SW480 (cell line): ENCODE measurements at places on chromosomes 4 and X.

GRCh38 chr4:10765386-10765785, 80.8 kb upstream of the CLNK start:
- no peak for DNase-seq

DNA sequence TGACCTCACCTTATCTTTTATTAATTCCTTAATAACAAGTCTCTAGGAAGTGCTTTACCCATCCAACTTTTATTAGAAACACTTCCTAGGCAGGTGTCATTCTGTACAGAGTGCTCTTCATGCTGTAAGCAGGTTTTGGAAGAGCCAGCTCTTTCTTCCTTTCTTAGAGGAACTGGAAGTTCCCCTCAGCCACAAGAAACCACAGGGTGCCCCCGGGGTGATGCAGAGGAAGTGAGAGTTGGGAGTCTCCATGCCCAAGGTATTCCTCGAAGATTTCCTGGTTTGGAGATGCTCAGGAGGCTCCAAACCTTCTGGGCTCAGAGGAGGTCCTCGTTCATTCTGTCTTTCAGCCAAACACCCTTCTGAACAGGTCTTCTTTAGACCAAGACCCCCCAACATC, 83.8 kb downstream of the EGF start:
- no peak for DNase-seq

DNA sequence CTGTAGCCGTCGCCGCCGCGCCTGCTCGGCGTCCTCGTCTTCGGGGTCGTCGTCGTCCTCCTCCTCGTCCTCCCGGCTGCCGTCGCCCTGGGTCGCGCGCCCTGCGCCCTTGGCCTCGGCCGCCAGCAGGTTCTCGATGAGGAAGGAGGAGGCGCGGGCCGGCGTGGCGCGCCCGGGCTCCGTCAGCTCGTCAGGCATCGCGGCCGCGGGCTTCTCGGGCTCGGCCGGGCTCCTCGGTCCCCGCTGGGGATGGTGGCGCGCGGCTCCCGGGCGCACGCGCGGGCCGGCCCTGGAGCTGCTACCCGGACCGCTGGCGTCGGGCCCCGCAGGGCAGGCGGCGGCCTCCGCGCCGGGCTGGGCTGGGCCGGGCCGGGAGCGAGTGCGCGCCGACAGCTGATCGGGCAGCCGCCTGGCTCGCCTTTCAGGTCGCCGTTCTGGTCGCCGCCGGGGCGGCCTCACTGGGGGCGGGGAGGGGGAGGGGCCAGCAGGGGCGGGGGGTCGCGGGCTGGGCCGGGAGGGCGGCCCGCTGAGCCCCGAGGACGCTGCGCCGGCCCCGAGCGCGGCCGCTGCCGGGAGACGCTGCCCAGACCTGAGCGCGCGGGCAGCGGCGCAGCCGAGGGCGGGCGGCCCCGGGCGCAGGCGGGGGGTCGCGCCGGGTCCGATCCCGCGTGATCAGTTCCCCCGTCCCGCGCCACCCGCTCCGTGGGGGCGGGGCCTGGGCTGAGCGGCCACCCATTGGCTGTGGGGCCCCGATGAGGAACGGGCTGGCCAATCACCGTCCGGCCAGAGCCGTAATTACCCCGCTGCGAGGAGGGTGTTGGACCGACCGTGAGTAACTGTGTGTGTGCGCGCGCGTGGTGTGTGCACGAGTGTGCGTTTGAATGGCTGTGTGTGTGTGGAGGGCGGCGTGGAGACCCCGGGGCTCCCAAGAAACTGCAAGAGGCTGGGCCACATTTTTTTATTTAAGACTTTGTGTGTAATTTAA, at the start of gene HMX1:
Gene HMX1, minus strand, starts transcription at position 423 of the 985 bp plus-strand sequence. Its CDS starts 225 bp downstream, at position 198.
- no peak for DNase-seq

- no peak for DNase-seq
Observed at GRCh38 chr4:118114720-118115119, 80.4 kb downstream of the NDST3 start.

DNA sequence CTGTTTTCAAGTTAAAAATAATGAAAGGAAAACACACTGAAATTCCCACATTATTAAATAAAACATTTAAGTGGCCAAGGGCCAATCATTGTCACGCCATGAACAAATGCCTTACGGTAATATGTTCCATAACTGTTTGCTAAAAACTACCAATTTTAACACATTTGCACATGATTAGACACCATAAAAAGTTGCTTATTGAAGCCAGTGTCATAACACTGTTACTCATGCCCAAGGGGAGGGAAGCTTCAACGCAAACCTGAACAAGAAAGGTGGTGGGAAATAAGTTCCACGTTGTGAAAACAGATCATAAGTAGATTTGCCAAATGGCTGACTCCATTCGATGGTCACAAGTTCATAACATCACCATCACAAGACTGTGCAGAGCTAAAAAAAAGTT, 739.3 kb upstream of the FAM241A start:
- DNase-seq = no peak

DNA sequence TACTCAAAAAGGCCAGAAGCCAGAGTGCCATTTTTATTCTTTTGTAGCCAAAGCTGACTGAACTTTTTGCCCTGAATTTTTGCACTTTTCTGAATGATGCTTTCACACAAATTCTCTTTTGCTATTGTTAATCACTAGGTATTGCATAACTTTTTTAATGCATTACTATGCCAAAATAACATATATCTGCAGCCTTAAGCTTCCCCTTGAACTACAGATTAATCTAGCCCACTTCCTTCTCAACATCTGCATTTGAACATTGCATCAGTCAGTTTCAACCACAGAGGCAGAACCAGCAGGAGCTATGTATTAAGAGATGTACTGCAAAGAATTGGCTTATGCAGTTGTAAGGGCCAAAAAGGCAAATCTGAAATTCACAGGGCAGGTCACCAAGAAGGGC, 197.6 kb upstream of the GYPA start:
- DNase-seq = no peak
